ENCODE measurements at places on chromosomes 6 and 20.

DNA sequence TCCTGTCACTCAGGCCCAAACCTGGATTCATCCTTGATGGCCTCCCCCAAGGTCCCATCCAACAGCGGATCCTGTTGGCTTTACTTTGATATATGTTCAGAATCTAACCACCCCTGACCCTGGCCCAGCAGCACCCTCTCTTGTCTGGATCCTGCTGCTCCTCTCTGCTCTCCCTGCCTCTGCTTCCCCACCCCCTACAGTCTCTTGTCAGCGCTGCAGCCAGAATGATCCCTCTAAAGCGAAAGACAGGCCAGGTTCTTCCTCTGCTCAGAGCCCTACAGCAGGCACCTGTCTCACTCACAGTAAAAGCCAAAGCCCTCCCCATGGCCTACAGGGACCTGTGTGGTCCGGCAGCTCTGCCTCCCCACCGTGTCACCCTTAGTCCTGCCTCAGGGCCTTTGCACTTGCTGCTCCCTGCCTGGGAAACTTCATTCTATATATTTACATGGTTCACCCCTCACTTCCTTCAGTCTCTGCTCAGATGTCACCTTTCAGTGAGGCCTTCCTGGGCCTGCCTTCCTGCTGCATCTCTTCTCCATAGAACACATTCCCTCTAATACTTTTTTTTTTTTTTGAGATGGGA, 37.4 kb upstream of the KCNB1 start:
- DNase-seq = no peak

GRCh38 chr6:129871221-129871620, 10.1 kb upstream of the TMEM244 start:
- DNase-seq = no peak

- DNase-seq = no peak
These were observed 24.9 kb downstream of the ZBP1 start for GRCh38 chr20:57595041-57596030.

DNA sequence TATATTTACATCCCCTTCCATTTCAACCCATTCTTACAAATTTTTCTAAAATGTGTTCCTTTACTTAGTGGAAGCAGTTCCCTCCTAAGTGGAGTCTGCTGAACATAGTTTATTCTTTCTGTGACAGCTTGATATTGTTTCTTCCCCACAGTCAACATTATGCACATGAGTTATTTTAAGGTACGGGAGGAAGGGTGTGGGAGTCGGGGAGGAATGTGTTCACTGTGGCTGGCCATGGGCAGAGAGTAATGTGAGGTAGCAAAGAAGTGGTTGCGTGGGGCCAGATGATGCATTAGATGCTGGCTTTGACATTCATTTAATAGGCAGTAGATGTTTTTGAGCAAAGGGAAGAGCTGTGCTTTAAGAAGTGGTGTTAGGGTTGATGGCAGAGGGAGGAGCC, 98.5 kb downstream of the ARMC2 start:
- no peak for DNase-seq

DNA sequence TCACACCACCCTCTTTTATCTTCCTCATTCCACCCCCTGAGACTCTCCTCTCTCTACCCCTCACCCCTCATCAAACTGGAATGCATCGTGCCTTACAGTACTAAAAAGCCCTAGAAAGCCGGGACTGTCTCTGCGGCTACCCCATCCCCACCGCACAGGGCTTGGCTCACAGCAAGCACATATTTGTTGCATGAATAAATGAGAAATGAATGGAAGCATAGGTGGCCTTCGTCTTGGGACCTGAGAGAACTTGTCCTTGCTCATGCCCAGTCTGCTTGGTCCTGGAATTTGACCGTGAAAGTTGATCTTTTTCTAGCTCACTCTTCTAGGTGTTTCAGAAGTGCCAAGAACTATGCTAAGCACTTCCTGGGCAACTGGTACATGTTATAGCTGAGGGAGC, 53.3 kb downstream of the APCDD1L start:
- no peak for DNase-seq

- no peak for DNase-seq
These were observed 44.5 kb downstream of the NCOA7 start for GRCh38 chr6:125835221-125835744.

- no peak for DNase-seq
These were observed 860.8 kb upstream of the MAP3K7 start for GRCh38 chr6:91447530-91448254.

- DNase-seq = no peak
These were observed 175.6 kb upstream of the PDE7B start for GRCh38 chr6:135675862-135676261.

DNA sequence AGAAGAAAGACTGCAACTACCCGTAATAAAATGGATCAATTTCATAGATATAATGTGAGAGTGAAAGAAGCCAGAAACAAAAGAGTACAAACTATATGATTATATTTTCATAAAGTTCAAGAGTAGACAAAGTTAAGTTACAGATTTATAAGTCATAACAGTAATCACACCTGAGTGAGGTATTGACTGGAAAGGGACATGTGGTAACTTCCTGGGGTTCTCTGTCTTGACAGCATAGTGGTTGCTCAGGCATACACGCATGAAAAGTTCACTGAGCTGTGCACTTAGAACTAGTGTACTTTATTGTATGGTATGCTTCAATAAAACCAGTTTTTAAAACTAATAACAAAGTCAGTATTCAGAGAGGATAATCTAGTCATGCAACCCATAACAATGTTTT, 653.6 kb downstream of the EPM2A start:
- DNase-seq = no peak

GRCh38 chr20:3430376-3431069, 23.1 kb upstream of the DNAAF9 start:
- DNase-seq = no peak

DNA sequence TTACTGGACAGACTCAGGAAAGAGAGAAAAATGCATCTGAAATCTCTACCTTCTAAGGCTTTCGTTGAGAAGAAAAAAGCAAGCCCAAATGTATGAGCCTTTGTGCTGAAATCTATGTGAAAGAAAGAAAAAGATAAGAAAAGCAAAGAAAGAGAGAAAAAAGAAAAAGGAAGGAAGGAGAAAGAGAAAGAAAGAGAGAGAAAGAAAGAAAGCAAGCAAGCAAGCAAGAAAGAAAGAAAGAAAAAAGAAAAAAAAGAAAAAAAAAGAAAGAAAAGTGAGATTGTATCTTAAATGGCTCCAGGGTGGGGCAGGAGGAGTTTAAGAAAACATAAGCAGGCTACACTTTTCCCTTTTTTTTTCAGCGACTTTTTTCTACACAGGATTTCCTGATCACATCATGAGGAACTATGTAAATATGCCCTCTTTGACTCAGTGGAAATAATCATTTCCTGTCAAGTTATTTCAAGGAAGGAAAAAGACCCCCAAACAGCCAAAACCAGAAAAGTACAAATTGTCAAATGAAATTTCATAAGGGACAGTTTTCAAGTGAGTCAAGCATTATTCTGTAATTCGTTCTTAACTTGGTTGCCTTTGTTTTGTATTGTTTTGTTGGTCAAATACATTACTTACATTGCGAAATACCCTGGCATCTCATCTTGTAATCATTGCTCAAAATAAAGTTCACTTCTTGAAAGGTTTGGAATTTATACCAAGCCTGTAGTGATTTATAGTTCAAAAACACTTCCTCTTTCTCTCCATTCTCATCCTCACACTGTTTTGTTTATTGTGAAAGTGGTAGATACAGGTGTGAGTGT, 79.5 kb upstream of the RNF217 start:
- DNase-seq = no peak

GRCh38 chr20:33251496-33251895, 15.7 kb downstream of the BPIFA1 start:
- DNase-seq = no peak

GRCh38 chr6:101803136-101803535, 409.6 kb downstream of the GRIK2 start:
- DNase-seq = no peak

DNA sequence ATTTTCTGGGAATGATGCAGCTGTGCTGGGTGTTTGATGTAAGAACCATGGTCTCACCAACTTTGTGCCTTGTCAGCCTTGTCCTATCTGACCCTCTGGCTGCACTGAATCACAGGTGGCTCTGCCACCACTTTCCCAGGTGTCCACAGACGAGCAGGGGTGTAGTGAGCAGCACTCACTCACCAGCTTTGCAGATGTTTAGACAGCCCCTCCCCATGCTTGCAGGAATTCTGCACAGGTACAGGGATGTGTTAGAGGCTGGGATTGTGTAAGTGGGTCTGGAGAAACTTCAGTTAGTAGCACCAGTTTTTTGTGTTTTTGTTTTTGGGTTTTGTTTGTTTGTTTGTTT, 88.2 kb upstream of the NAA20 start:
- no peak for DNase-seq

GRCh38 chr6:19668710-19669109, 168.5 kb upstream of the ID4 start:
- no peak for DNase-seq

DNA sequence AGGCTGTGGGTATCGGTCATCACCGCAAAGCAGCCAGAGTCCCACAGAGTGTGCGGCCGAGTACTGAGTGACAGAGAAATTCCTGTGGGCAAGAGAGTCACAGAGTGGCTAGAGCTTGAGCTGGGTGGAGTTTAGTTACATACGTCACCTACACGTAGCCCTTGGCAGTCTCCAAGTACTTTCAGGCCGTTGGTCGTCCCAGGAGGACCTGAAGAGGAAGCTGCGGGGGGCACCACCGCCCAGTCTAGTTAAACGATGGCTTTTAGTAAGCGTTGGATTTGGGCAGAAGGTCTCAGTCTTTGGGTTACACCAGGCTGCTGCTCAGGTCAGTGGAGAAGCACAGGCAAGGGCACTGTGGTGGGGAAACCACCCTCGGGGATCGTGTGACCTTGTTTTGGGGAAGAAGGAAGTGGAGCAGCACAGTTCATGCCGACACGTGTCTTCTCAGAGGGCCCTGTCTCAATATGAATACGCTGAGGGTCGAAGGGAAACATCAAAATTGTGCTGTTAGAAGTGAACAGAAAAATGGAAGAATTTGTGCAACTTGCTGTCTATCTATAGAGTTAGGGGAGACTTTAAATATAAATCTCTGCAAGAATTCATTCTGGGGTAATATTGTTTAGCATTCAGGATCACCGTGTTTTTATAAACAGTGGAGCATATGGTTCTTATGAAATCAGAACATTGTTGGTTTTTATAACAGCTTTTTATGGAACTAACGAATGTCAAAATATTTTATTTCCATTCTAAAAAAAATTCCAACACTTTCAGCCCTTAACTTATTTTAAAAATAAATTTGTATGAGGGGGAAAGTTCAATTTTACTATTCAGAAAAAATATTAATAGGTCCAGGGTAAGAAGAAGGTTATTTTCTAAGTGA, 28.6 kb downstream of the KIF25 start:
- no peak for DNase-seq

GRCh38 chr6:123902738-123903313, 99.2 kb downstream of the NKAIN2 start:
- DNase-seq = no peak

GRCh38 chr6:94487371-94487770, 1068.0 kb upstream of the EPHA7 start:
- DNase-seq = no peak

DNA sequence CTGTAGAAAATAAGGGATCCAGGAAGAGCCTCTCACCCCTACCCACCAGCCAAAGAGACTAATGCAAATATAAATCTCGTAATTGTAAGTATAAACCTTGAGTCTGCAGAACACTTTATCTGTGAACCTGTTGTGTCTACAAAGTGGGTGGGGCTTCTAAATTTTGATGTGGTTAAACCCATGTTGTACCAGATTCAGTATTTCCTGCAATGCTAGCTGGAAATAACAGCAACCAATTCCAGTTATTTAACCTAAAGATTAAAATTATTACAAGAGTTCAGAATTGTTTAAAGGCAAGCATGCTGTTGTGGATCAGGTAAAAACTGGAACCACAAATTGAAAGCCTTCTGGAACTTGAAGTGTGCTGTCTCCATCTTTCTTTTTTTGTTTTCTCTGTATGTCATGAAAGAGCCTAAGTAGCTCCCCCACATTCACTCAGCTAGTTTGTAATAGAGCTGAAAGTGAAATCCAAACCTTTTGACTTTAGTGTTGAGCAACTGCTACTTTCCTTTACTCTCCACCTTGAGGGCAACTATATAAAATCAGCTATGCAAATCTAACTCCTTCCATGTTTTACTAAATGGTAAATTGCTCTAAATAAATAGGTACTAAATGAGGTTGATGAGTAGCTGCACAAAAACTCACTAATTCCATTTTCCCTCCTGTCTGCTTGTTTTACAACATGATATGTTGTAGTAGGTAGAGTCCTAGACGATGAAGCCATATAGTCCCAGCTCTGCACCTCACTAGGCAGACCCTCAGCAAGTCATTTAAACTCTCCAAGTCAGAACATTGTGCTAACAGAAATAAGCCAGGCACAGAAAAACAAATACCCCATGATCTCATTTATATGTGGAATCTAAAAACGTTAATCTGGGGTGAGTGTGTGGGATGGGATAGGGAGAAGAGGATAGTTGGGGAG, 17.9 kb upstream of the THEMIS start:
- no peak for DNase-seq

DNA sequence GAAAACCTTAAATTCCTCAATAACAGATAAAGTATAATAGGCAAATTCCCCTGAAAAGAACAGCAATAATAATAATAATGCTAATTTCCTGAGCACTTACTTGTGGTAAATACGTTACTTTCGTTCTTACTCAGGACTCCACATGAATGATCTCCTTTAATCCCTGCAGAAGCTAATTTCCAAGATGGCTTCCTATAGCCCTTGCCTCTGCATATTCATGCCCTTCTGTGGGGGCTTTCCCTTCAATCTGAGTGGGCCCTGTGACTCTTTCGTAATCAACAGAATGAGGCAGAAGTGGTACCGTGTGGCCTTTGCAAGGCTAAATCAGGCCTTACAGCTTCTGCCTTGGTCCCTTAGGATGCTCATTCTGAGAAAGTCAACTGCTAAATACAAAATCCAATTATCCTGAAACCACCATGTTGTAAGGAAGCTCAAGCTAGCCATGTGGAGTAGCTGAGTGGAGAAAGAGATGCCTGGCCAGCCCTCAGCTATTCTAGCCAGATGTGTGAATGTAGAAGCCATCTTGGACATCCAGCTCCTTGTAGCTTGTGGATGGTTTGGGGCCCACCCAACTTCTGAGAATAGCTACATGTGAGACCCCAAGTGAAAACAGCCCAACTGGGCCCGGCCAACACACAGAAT, 50.5 kb downstream of the MCUR1 start:
- DNase-seq = no peak

DNA sequence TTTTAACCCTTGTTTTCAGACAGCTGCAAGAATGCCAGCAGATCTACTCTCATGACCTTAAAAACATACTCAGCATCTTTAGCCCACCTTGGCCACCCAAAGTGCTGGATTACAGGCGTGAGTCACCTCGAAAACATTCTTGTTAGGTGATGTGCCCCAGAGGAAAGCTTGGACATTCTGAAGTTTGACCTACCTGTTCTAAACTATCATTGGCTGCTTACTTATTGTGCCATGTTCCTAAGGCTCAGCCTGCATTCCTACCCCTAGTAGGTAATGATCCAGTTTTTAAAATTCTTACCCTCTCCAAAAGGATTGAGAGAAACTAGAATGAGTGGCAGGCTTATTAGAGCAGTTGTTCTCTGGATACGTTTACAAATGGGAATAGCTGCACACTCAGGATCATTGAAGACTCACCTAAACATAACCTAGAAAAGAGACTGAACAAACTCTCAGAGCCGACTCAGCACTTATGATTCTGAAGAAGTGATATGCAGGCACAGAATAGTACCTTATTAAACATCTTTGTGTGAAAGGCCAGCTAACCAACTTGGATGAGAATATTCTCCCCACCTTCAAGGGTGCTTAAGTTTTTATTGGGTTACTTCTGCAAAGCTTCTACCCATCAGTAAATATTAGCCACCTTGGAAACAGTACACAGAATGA, 362.1 kb downstream of the NRN1 start:
- DNase-seq = no peak

- no peak for DNase-seq
These were observed 99.0 kb upstream of the GMDS start for GRCh38 chr6:2344319-2344905.

Data from substantia nigra (tissue), 51 donors.